ENCODE measurements at places on chromosomes 1 and 21. TPM values are rescaled to one million over a fixed set of nuclear protein-coding genes. Genes with fewer than 3 reads are reported as not detected.

OR14A2 gene
- total RNA-seq = not detected

EFNA3 gene
- total RNA-seq = 1.9 TPM

S100A8 gene
- total RNA-seq = not detected

GUCA2B gene
- not detected for total RNA-seq

KRTAP13-2 gene
- not detected for total RNA-seq

CENPF gene
- total RNA-seq = 68.2 TPM

SLC45A3 gene
- total RNA-seq = 8.3 TPM

GJB4 gene
- total RNA-seq = not detected

TCP10L gene
- total RNA-seq = not detected

TEDDM1 gene
- not detected for total RNA-seq
